ENCODE measurements at places on chromosomes 2 and 18.
A peak's percentile ranks its signal among the peaks of the same experiment; 100 is the strongest.

DNA sequence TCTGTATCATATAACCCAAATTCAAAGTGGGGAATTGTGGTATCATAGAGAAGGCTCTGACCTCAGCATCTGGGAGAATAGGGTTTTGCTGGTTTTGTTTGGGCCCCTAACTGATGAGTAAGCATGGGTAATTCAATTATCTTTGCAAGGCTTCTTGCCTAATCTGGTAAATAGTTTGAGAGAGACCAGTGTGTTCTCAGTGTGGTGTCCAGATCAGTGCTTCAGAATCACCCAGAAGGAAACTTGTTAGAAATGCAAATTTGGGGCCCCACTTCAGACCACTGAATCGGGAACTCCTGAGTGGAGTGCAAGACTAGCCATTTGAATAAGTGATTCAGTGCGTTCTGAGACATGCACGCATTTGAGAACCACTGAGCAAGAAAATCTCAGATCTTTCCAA, 282.7 kb downstream of the EPHA4 start:
- no peak for DNase-seq

DNA sequence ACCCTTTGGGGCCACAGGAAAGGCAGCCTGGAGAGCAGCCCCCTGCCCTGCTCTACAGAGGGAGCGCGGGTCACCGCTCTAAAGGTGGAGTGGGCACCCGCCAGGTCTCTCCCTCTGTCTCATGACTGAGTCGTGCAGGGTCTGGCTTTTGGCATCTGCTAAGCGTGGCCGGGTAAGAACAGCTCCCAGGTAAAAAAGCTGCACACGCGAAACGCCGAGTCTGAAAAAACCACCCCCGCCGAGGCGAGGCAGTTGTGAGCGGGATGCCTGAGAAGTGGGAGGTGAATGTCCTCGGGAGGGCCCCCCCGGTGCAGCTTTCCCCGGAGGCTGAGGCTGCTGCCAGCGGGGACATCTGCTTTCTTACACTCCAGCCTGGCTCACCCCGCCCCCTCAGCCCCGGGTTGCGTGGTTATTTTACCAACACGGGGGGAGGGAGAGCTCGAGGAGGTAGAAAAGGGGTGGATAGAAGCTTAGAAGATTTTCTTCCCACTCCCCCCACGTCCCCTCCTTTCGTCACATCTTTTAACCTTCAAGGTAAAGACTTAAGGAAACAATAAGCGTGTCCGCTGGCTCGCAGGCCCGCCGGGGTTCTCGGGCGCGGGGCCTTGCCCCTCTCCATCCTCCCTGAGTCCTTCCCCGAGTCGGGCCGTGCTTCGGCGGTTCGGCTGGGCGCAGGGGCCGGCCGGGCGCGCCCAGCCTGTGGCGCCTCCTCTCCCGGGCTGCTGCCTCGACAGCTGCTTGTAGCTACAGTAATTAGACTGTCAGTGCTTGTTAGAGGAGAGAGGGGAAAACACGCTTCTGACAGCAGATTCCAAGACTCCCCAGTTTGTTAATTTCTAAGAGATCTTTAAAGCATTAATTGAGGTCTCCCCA, 70.6 kb upstream of the PSMD14 start:
- DNase-seq, result peak; percentile 4

GRCh38 chr2:54122939-54123338, 7.5 kb downstream of the ACYP2 start:
- peak; percentile 59 for DNase-seq

DNA sequence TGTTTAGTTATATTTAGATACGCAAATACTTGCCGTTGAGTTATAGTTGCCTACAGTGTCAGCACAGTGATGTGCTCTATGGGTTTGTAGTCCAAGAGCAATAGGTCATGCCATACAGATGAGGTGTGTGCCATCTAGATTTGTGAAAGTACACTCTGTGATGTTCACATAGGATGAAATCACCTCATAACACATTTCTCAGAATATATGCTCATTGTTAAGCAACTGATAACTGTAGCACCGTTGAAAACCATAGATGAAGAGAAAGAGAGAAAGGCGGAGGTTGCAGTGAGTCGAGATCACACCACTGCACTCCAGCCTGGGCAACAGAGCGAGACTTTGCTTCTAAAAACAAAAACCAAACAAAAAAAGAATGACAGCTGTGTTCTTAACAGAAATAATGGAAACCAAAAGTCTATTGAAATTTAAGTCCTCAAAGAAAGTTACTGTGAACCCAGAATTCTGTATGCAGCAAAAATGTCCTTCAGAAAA, 9.5 kb downstream of the DGKD start:
- DNase-seq, result no peak

DNA sequence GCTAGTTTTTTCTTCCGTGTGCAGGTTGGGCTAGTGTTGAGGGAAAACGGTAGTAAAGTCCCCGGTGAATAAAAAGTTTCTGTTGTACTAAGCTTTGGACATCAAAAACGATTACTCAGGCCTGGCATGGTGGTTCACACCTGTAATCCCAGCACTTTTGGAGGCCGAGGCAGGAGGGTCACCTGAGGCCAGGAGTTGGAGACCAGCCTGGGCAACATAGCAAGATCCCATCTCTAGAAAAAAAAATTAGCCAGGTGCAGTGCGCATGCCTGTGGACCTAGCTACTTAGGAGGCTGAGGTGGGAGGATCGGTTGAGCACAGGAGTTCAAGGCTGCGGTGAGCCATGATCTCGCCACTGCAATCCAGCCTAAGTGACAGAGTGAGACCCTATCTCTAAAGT, 98.1 kb downstream of the ALPK2 start:
- DNase-seq, result no peak

DNA sequence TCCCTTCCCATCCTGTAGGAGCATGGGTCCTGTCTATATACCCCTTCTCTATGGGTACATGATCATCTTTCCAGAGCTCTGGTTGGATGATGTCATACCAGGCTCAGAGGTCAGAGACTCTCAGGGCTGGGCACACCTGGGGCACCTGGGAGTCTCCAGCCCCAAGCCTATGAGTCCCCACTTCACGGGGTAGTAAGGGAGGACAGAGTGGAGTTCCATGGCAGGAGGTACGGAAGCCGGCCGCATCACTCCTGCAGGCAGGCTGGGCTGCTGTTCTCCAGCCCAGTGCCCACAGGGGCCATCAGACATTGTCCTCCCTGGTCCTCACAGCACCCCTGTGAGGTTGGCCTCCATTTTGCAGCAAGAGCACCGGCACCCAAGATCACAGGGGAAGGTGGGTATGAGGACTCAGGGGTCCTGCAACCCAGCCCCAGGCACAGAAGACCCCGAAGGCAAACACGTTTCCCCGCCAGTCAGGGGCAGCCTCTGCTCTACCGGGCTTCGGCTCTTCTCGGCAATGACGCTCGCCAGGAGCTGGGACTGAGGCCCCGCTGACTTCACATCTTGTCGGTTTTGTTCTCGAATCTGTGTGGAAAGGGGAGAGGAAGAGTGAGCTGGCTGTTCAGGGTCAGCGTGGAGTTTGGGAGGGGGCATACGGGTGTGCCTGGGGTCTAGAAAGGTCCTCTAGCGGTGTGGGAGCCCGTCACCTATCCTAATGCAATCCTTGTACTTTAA, 91.5 kb downstream of the ADD2 start:
- no peak for DNase-seq

DNA sequence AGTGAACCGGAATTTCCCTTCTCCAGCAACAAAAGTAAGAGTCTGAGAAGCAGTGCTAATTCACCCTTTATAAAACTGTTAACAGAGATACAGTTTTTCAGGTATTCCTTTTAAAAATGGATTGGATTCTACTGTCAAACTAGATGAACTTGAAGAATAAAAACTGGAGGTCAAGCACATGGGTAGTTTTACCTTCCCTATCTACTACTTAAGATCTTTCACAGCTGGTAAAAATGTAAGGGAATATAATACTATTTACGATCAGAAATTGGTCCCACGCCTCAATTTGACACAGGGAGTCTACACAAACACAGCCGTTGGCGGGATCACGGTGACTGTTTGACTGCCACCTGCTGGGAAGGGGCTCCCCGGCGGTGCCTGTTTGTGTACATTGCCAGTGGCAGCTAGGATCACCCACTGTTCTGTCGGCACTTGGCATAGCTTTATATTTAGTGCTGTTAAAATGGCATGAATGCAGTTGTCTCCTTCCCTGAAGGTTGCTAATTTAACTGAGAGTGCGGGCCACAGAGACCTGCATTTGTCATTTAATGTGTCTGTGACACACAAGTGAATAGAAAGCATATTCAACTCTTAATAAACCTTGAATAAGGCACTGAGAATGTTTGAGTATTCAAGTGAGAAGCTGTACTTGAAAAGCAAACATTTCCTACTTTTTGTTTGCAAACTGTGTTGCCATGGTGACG, 59.5 kb downstream of the ABCG8 start:
- no peak for DNase-seq

- DNase-seq, result no peak
Measured at GRCh38 chr18:13539050-13539449, 187.3 kb downstream of the FAM210A start.

DNA sequence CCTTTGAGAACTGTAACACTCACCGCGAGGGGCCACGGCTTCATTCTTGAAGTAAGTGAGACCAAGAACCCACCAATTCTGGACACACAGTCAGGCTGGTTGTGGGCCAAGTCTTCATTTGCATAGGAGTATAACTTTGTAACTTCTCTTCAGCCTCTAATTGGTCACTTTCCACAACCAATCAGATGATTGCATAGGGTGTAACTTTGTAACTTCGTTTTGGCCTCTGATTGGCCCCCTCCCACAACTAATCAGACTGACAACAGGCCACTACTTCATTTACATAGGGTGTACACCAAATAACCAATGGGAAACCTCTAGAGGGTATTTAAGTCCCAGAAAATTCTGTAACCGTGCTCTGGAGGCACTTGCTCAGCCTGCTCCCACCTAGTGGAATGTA, 77.5 kb upstream of the TCF4 start:
- no peak for DNase-seq

DNA sequence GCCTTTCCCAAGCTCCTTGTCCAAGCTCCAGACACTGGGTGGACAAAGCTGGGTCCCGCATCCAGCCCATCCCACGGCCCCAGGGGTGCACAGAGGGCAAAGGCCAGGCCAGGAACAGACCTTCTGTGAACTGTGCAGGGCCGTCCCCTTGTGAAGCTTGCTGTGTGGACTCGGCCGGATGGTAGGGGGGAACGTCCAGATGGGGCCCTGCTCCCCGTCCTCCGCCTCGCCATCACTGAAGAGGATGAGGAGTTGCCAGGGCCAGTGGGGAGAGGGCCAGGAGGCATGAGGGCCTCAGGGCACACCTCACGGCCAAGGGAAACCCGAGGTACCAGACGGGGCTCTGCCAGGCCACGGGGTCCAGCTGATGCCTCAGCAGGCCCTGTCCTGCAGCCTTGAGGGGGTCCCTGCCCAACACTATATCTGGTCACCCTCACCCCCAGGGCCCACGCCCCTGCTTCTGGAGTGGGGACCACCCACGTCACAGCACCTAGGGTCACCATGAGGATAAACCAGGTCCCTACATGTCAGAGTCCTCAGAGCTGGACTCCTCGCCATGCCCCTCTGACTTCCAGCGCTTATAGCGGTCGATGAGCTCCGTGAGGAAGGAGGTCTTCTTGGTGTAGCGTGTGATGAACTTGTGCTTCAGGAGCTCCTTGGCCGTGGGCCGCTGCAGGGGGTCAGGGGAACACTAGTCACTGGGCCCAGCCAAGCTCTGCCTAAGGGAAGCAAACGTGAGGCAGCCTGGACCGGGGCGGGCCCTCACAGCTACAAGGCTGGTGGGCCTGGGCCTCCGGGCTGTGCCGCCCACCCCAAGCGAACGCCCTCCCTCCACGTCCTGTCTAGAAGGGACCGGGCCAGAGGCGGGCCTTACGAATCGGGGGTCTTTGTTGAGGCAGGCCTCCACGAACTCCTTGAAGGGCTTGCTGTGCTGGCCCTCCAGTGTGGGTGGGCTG, 10.0 kb downstream of the STK25 start:
- no peak for DNase-seq

DNA sequence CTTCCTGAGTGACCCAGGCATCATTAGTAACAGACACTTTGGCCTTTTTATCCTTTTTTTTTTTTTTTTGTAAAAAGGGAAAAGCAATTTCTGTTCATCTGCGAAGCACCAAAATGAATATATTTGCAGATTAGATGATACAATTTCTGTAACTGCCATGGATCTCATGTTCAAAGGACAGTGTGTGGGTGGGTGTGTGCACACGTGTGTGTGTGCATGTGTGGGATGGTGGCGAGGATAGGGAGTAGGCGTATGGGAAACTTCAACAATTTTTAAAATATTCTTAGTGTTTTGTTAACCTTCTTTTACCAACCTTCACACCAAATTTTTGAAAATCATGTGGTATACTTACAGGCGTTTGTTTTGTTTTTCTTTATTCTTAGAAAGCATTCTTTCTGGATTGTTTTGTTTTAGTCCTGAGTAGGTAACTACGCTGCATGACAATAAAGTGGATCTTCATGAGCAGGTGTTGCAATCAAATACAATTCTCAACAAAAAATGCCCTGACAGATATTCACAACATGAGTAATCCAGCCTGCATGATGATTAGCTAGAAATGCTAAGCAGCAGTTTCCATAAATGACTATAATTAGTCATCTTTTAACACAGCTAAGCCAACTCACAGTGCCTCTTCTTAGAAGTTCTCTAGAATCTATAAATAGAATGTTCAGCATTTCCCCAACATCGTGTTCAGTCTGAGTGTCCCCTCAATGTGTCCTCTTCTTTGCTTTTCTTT, 53.5 kb upstream of the RMDN2 start:
- no peak for DNase-seq

- DNase-seq, result no peak
Measured at GRCh38 chr2:233996000-233996399, 54.5 kb upstream of the SPP2 start.

DNA sequence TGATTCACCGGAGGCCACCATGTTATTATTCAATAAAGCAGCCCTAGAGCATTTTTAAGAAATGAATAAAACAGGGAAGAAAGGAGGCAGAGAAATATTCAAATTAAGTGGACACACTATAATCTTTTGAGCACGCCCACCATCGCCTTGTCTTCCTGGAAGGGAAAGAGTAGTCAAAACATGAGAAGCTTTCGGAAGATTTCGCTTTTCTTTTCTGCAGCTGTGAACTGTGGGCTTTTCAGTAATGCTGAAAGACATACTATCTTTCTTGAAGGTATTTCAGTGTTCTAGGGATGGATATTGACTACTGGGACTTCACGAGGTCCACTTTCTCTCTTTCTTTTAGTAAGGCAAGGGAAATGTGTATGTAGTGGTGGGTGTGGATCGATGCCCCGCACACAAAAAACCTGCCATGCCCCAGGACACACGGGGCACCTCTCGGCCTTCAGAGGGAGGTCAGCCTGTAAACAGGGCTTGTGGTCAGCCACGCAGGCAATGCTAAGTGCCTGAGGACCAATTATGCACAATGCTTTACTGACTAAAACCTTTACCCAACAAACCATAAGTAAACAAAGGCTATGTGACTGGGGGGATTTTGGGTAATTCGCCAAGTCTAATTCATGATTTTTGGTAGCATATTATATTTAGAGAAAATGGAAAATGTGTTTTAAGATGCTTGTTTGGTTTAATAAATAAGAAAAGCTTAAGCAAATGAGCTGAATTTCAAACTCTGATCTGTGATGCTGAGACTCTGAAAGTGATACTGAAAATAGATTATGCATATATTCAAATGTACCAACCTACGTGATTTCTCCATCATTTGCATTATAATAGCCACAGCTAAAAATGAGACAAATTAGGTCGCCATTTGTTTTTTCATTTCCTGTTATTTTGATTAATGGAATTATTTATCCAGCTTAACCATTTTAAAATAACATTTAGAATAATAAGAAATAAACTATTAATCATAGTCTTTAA, 130.5 kb downstream of the ZNF516 start:
- DNase-seq, result no peak

- DNase-seq, result no peak
Measured at GRCh38 chr18:24011123-24011917, 3.2 kb upstream of the TTC39C start.

Measured in HTR-8/SVneo (cell line).